ENCODE measurements at places on chromosomes 13 and 19. TPM values are rescaled to one million over a fixed set of nuclear protein-coding genes. Genes with fewer than 3 reads are reported as not detected.

Gene ADGRE1
- total RNA-seq: 1.0 TPM

Gene ZNF98
- 8.7 TPM for total RNA-seq

Gene RTBDN
- 6.5 TPM for total RNA-seq

Gene PLIN5
- 16.0 TPM for total RNA-seq

Gene SERP2
- total RNA-seq: 71.2 TPM

Gene DCLK1
- 277 TPM for total RNA-seq

Gene CGB8
- not detected for total RNA-seq

Gene DHDH
- total RNA-seq: 3.7 TPM

Gene ELL
- total RNA-seq: 20.3 TPM

GRCh38 chr19:18419699-18420460 lies 682 bp downstream of the SSBP4 start:
- no peak for DNase-seq

DNA sequence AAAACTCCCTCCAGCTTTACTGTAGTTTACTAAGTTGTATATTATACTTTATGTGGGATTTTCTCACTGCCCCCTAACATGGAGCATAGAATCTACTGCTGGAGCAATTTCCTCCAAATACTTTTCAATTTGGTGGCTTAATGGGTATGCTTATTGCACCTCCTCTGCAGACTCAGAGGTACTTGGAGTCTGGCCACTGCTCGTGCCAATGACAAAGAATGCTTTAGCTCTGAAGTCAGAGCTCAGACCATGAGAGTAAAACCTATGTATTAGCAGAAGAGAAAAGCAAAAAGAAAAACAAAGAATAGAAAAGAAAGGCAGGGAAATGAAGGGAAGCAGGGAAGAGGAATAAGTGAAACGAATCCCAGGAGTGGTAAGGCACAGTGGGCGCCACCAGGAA lies 71.9 kb downstream of the SUCLA2 start:
- DNase-seq: no peak

DNA sequence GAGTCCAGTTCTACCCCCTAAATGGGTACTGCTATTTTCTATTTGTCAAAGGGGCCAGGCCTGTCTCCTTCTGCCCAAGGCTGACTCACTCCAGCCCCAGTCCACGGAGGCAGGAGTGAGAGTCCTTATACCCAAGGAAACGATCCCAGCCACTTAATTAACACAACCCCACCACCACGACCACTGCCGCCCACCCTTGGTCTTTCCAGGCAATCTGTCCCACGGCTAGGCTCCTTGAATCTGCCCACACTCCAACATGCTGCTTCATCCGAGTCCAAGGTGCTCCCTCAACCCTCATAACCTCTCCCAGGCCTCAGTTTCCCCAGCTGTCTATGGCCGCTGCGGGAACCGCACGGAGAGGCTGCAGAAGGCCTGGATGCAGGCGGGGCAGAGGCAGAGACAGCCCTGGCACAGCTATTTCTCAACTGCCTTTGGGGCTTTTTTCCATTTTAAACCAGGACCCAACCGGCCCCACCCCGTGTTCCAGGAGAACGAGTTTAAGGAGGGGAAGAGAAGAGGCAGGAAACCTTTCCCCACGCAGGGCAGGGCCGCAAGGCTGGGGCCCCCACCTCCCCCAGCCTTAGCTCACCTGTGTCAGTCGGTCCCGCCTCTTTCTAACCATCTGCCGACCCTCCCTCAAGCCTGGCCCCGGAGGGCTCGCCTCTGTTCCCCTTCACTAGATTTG lies 746 bp downstream of the RAB3D start:
- DNase-seq: no peak

DNA sequence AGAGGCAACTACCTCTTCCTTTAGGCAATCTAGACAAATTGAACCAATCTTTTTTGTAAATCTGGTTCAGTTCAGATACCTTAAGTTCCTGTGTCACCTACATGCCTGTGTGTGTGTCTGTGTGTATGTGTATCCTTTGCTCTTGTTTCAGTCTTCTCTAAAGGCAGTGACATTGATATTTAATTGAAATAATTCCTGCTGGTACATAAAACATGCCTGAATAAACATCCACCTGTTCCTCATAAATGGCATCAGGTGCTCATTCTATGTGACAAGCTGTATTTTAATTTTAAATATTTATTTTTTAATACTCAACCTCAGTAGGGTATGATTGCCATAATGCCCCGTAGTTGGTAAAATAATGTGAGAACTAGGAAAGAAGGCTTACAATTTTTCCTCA lies 1606.4 kb upstream of the PRR20A start:
- no peak for DNase-seq

DNA sequence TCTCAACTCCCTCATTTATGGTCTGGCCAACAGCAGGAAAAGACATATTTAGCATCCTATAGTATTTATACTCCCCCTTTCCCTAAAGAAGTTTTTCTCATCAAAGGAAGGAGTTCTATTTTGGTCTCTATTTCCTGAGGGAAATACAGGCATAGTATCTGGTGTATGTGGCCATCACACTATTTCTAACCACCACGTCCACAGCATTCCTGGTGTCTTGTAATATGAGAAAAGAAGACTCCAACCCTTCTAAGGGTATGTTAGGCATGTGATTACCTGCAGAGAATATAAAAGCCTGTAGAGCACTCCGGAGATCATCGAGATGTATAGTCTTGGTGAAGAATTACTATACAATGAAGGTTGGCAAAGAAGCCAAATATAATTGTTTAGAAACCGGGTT lies 137.4 kb downstream of the VWA8 start:
- no peak for DNase-seq

GRCh38 chr19:31214997-31215396 lies 134.2 kb downstream of the TSHZ3 start:
- no peak for DNase-seq

DNA sequence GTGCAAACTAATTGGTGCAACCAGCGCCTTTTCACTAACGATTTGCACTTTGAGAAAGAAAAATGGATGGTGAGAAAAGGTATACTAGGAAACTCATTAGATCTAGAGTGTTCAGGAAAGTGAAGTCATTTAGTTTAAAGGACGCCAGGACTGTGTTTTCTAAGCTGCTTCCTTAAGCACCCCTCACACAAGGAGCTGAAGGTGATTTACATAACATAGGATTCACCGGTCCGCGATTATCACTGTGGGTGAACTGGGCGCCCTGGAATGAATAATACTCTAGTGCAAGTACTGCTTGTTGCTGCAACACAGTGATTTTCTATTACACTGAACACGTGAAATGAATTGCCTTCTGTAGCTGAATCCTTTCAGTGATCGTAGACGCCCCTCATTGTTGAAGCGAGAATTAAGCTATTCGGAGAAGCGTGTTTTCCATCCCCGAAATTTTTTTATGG lies 2.6 kb upstream of the MAB21L1 start:
- peak; percentile 36 for DNase-seq

GRCh38 chr19:41373993-41374392 lies 2.3 kb upstream of the TMEM91 start:
- peak; percentile 83 for DNase-seq

GRCh38 chr19:23343434-23344010 lies 51.7 kb downstream of the ZNF91 start:
- no peak for DNase-seq

DNA sequence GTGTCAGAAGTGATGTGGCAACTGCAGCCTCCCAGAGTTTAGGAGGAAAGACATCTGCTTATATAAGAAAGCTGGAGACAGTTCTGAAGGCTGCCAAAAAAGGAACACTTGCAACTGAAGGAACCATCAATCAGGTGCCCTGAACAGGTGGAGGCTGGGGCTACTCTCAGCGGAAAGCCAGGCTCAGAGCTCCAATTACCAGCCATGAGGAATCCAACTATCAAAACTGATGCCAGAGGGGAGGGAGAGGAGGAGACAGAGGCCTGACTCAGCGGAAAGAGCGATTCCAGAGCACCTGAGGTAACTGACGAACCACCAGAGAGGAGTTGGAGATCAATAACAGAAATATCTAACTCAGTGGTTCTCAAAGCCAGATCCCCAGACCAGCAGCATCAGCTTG lies 24.3 kb downstream of the LEUTX start:
- DNase-seq: no peak

DNA sequence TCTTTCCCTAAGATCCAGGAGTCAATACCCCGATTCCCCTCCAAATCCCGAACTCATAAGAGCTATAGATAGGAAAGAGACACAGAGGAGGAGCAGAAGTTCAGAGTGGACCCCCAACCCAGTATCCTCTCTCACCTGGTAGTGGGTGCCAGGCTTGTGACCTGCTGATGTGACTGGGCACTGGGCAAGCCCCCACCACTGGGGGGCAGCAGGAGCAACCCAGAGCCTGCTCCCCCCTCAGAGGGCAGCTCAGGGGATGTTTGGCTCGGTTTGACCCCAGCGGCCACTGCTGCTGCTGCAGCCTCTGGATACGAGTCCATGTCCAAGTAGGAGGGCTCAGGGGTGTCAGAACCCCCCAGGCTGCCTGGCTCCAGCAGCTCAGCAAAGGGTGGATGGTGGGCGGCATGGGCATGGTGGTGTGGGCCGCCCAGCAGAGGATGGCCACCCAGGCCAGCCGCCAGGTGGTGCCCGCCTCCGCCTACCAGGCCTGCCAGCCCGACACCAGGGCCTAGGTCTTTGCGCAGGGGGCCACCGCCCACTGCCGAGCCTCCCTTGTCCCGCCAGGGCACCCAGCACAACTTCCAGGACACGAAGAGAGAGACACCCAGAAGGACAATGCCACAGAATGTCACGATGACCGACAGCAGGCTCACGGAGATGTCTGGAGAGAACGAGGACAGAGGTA lies 7.4 kb downstream of the SYT3 start:
- no peak for DNase-seq

GRCh38 chr13:59352600-59352999 lies 811.1 kb downstream of the DIAPH3 start:
- DNase-seq: no peak

- no peak for DNase-seq
Measured at GRCh38 chr13:23105051-23105450, 75.7 kb upstream of the SGCG start.
